ENCODE measurements at places on chromosomes 16 and 17.

GRCh38 chr16:89973235-89973634, 24.7 kb downstream of the DEF8 start:
- no peak for DNase-seq
- H3K27me3 ChIP-seq: no peaks in the 10 kb centered on the region
- H3K36me3 ChIP-seq: no peaks in the 10 kb centered on the region

DNA sequence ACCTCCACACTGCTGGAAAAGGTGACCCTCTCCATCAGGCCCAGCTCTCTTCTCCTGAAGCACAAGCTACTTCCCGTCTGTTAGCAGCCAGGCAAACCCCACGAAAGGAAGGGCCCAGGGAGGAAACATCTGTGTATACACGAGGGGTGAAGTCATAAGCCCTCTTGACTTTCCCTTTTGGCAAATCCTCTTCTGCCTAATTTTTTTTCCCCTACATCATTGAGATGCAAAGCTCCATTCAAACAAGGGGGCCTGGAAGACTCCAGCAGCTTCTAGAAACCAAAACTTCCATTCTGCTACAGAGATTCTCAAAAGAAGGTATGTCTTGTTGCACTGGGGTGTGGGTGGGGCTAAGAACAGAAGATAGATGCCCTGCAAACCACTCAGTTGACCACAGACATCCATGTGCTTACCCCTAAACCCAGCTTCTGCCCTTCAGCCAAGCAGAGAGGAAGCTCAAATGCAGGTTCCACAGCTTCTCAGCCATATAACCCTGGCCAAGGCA, 145.6 kb upstream of the RCVRN start:
- H3K4me3 ChIP-seq: no peak overlapping the region
- no peaks in the 10 kb centered on the region for H3K27me3 ChIP-seq
- H3K4me1 ChIP-seq: no peaks in the 10 kb centered on the region
- peak; percentile 54 for DNase-seq
- no peaks in the 10 kb centered on the region for H3K36me3 ChIP-seq
- peak overlapping the region; percentile 50 for H3K27ac ChIP-seq

DNA sequence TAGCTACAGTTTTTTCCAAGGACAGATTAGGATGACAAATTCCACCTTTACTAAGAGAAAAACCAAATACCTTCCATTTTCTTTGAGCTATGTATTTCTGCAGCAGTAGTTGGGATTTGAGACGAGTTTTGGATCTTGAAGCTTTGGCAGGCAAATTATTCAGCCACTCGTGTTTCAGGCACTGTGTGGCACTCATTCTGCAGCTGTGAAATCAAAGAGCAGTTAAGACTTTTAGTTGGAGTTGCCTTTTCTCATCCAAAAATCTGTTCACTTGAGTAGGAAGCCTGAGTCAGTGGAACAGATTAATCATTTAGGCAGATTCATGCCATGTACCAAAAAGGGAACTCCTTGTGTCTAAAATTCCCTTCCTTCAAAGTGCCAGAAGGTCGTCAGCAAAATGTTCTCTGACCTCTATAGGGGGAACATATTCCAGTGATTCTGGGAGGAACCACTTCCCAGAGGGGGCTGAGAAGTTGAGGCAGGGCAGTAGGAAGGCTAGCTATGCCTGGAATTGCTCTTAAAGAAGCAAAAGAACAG, 20.1 kb downstream of the ORC6 start:
- H3K27ac ChIP-seq: no peak overlapping the region
- DNase-seq: no peak
- no peaks in the 10 kb centered on the region for H3K4me1 ChIP-seq

- H3K36me3 ChIP-seq: no peaks in the 10 kb centered on the region
- no peak overlapping the region for H3K27ac ChIP-seq
- no peak overlapping the region for H3K4me3 ChIP-seq
- DNase-seq: no peak
- no peaks in the 10 kb centered on the region for H3K4me1 ChIP-seq
Measured at GRCh38 chr17:81228420-81228819, 5.7 kb upstream of the CEP131 start.

DNA sequence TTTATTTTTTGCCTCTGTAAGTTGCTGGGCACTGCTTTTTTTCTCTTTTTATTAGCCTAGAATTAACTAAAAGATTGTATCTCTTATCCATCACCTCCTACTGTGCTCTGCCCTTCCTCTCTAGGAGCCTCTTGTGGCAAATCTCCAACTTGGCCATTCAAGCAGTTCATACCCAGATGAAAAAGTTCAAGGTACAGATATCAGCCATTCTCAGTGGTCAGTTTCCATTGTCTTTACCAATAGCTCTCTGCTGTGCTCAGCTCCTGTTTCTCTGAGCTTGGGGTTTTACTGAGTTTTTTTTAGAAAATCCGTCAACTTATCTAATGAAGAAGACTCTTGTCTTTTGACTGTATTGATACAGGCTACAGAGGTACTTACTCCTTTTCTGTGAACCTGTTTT, 15.6 kb downstream of the MOSMO start:
- DNase-seq: no peak
- no peaks in the 10 kb centered on the region for H3K27me3 ChIP-seq
- no peaks in the 10 kb centered on the region for H3K4me1 ChIP-seq
- H3K4me3 ChIP-seq: no peak overlapping the region
- no peaks in the 10 kb centered on the region for H3K36me3 ChIP-seq
